ENCODE measurements at places on chromosomes 6 and 20.

- no peak for DNase-seq
Observed at GRCh38 chr6:135323202-135323668, 142.1 kb downstream of the MYB start.

DNA sequence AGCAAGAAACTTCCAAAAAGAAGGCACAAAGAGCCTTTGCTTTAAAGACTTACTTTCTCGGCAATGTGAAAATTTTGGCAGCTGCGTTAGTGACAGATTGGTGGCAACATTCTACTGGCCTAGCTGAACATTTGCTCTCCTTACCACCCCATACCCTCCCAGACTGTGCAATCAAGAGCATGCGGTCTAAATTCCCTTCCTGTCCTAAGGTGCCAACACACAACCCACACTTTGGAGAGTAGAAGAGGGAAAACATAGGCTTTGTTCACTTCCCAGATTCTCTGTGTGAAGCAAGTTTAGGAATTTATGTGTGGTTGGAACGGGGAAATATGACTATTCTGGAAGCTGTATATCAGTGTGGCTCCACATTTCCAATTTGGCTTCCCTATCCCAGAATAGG lies 29.8 kb upstream of the NEDD9 start:
- DNase-seq, result no peak

DNA sequence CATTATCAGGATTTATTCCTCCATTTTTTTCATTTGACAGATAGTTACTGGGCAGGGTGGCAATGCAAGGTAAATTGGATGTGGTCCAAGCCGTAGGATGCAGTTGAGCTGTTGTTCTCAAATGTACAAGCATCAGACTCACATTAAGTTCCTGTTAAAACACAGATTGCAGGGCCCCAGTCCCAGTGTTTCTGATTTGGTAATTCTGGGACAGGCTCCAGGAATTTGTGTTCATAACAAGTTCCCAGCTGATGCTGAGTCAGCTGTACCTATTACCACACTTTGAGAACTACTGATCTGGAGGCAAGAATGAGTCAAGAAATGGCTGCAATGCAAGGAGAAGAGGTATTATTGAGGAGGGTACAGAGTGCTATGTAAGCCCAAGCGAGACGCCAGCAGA lies 11.7 kb downstream of the TMEM244 start:
- DNase-seq, result no peak

DNA sequence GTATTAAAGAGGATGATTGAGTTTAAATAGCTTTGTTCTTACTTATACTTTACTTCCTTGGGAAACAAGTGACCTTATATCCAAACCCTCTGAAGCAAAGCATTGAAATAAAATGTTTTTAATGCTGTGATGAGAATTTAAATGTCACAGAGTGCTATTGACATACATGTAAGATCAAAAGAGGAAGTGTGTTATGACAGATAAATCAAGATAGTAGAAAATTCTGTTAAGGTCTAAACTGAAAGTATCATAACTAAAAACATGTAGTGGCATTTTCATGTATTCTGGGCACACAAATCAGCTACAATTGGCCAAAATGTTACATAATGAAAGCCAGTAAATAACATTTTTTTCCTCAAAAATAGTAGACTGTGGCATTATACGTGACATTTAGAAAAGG lies 318.0 kb downstream of the GRIK2 start:
- DNase-seq, result no peak

- DNase-seq, result no peak
Observed at GRCh38 chr6:46393940-46394337, 97.3 kb downstream of the RCAN2 start.

DNA sequence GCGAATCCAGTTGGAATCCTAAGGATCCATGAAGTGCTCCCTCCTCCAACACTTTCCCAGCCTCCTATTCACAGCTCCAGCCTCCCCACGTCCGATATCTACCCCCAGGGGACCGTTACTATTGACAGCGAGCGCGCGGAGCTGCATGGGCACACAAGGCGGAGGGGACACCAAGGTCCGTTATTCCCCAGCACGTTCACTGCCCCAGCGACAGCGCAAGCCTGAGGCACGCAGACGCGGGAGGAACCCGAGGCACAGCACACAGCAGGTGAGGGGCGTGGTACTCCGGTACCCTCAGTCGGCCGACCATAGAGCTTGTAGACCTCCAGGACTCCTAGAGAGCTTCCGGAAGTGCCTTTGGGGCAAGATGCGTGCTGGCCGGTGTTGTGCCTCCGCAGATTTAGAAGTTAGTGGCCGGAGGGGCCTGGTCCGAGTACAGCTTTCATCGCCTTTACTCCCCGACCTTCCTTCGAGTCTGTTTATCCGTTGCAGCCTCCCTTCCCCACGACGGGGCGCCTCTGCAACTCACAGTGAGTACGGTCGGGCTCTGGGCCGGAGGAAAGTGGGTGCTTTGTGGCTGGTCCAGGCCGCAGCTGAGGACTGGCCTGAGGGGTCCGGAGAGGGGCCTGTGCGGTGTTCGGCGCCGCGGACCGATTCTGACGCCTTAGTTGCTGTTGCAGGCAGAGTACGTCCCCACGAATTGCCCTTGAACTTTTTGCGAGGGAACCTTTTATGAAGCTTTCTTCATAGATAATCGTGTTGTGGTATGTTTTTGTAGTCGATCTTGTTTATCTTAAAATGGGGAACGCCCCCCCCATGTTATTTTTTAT lies at the start of gene ZKSCAN8:
Gene ZKSCAN8 (plus strand): TSS at position 384 of the 830 bp plus-strand sequence. CDS start 6,525 bp downstream, outside the sequence.
- peak; percentile 42 for DNase-seq

- no peak for DNase-seq
Observed at GRCh38 chr6:7554533-7555275, 13.2 kb downstream of the DSP start.

GRCh38 chr6:20117474-20117873 lies 94.8 kb downstream of the MBOAT1 start:
- DNase-seq, result no peak

DNA sequence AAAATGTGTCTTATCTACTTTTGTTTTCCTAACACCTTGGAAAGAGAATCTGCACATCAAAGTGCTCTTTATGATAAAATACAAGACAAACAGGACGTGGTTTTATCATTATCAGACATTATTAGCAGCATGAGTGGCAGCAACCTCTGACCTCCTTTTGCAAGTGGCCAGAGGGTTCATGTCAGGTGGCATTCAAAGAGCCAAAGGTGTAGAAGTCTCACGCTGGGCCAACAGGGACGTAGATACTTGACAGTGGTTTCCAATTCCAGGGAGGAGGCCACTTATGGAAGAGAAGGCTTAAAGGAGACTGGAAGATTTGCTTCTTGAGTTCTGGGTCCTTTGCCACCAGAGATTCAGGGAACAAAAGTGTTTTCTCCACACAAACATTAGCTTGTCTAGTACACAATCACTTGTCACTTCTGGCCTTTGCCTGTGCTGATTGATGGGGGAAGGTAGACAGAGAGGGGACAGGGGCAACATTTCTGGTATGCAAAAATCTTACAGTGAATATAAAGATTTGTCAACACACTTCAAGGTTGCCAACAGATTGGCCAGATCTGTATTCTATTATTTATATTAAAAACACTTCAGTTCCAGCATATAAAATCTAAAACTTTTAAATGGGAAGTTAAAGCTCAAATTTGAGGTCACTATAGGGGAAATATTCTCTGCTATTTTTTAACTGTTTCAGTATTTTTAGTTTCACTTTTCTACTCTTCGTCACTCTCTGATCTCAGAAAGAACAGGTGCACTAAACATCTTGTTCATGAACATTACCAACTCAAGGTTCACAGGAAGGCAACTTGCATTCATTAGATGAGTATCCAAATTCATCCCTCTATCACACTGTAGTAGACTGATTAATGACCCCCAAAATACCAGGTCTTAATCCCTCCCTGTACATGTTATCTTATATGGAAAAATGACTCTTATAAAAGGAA lies 52.1 kb upstream of the FBXO30 start:
- no peak for DNase-seq

GRCh38 chr6:156794546-156795354 lies 17.6 kb downstream of the ARID1B start:
- no peak for DNase-seq

DNA sequence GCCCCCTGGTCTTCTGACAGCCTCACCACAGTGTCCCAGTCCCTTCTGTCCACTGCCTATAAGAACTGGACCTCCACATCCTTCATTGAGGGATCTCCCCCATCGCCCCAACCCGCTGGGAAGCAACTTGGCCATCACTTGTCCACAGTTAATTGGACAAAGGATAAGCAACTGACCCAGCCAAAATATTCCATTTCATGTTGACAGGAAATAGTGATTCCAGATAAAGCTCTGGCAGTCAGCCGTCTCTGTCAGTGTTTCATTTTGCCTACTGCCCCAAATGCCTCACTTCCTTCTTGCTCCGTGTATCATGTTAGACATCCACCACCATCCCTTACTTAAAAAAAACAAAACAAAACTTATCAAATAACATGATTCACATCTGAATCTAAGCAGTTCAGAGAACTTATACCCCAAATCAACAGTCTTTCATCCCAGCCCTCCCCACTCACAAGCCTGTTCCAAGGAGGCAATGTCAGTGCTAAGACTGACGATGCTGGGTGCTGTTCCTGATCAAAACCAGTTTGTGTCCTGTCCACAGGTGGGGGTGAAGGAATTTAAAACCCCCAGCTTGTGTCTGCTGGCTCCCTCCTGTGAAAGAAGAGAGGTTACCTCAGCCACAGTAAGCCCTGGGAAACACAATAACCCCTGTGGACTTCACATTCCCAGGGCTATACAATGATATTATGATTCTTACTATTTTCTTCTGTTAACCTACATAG lies 162.5 kb downstream of the WDR27 start:
- no peak for DNase-seq

DNA sequence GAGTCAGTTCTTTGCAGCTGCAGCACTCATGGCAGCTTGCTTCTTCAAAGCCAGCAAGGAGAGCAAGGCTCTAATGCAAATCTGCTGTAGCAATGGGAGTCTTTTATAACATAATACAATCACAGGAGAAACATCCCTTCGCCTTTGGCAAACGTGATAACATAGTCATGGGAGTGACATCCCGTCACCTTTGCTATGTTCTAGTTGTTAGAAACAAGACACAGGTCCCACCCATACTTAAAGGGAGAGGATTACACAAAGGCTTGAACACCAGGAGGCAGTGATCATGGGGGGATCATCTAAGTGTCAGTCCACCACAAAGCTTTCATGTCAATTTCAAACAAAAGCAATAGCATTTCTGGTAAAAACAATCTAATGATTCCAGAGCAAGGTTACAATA lies 40.1 kb upstream of the PHACTR2 start:
- DNase-seq, result no peak

DNA sequence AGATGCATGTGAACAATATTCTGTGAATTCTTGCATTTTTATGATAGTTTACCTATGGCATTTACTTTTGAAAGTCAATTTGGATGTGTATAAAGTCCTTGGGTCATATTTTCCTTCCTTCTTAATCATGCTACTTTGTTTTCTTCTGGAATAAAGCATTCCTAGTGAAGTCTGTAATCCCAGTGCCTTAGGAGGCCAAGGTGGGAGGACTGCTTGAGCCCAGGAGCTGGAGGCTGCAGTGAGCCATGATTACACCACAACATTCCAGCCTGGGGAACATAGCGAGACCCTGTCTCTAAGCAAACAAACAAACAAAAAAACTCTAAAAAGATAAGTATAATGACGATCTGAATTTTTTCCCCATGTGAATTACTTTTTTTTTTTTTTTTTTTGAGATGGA lies 69.7 kb upstream of the SYNCRIP start:
- no peak for DNase-seq

- no peak for DNase-seq
Observed at GRCh38 chr6:41558033-41558807, 12.0 kb downstream of the FOXP4 start.

DNA sequence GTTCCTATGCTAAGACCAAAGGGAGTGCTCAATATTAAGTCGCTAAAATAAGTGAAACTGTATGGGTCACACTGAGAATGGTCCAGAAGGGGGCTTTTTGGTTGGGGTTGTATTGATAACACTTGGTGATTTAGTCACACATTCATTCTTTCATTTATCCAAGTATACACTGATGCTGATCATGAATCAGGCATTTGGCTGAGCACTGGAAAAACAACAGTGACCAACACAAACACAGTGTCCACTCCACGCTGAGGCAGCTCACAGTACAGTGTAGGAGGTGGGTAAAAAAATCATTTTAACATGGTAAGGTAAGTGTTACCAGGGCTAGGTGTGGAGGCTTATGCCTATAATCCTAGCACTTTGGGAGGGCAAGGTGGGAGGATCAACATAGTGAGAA lies 9.2 kb upstream of the FAM83C start:
- no peak for DNase-seq

- DNase-seq, result no peak
Observed at GRCh38 chr6:156599366-156599765, 177.8 kb upstream of the ARID1B start.

- no peak for DNase-seq
Observed at GRCh38 chr6:3322366-3322890, 63.7 kb downstream of the PSMG4 start.

GRCh38 chr6:3795836-3796718 lies 44.6 kb upstream of the PXDC1 start:
- no peak for DNase-seq

GRCh38 chr20:22920898-22921297 lies 114.2 kb upstream of the SSTR4 start:
- no peak for DNase-seq

DNA sequence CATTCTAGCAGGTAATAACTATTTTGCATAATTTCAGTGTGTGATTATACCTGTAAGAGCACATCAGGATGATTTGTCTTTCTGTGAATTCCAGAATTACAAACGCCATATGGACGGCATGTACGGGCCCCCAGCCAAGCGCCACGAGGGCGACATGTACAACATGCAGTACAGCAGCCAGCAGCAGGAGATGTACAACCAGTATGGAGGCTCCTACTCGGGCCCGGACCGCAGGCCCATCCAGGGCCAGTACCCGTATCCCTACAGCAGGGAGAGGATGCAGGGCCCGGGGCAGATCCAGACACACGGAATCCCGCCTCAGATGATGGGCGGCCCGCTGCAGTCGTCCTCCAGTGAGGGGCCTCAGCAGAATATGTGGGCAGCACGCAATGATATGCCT lies 122.7 kb downstream of the TMEM242 start:
- DNase-seq, result no peak
